ENCODE measurements at places on chromosomes 12 and 14.

DNA sequence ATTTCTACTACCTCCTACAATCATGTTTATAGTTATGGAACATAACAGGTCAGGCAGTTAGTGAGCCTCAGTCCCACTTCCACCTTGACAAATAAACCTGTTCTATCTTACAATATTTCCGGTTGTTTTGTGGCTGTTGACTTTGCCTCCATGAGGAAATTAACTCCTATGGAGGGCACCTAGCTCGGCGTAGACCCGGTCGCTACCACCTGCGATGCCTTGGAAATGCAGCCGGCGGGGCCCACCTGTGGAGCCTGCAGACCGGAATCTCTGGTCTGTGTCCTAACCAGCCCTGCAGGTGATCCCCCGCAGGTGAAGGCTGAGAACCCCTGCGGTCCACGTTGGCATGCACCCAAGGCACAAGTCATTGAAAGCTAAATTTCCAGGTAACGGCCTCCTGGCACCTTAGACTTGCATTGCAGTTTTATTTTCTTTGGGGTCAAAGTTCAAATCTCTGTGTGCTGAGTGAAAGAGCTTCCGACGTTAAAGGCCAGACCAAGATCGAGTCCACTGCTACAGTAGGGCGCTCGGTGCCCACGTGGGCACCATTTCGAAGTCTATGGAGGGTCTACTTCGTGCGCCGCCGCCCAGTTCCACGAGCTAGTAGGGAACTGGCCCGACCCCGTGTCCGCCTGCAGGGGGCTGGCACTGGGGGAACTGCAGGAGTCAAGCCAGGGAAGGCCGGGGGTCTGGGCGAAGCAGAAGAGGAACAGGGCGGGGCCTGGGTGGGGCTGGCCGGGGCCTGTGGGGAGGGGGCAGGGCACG is 782 bp upstream of the PIWIL1 start:
- DNase-seq, result no peak

- DNase-seq, result no peak
These were observed at the start of gene AKAP6 for GRCh38 chr14:32329146-32329545. Gene AKAP6, plus strand, starts transcription at chr14:32329298. Its CDS starts 104,196 bp downstream, at chr14:32433494.

GRCh38 chr14:71996610-71997009 is 64.4 kb downstream of the RGS6 start:
- DNase-seq, result no peak

- DNase-seq, result no peak
These were observed 6.3 kb downstream of the YBX3 start for GRCh38 chr12:10716704-10717315.

DNA sequence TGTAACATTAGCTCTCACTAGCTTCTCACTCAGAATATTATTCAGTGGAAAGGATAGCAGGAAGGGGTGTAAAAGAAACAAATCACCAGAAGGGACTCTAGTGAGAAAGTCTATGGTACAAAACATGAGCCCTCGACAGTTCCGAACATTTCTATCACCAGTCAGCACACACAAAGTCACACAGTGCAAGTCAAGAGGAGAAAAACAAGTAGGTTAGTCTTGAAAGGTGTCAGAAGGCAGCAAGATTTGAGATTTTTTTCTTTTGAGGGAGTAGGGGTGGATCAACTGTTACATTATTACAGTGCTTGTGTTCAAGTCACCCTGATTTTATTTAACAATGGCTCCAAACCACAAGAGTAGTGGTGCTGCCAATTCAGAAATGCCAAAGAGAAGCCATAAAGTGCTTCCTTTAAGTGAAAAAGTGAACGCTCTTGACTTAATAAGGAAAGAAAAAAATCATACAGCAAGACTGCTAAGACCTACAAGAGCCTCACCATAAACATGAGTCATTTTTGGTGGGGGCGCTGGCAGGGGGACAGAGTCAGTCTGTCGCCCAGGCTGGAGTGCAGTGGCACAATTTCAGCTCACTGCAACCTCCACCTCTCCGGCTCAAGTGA is 42.3 kb downstream of the GNS start:
- no peak for DNase-seq

GRCh38 chr12:11862798-11863197 is 207.9 kb upstream of the BCL2L14 start:
- DNase-seq, result no peak

DNA sequence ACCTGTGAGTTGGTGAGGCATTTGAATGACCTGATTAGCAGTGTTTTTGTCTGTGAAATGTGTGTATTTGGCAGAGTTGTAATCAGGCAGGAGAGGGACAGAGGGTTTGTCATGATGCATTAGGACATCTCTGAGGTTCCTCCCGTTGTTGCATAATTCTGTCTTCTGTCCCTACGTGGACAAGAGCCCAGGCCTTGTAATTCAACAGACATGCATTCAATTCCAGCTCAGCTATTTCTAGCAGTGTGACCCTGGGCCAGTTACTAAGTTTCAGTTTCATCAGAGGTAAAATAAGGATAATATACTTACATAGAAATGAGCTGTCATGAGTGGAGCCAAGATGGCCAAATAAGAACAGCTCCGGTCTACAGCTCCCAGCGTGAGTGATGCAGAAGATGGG is 208.6 kb downstream of the SLC38A4 start:
- DNase-seq, result no peak

GRCh38 chr12:49974231-49974675 is 1.5 kb downstream of the AQP6 start:
- DNase-seq, result no peak

- no peak for DNase-seq
These were observed 15.1 kb downstream of the DDX51 start for GRCh38 chr12:132129007-132129406.

- no peak for DNase-seq
These were observed 37.2 kb downstream of the TIMELESS start for GRCh38 chr12:56411781-56412639.

DNA sequence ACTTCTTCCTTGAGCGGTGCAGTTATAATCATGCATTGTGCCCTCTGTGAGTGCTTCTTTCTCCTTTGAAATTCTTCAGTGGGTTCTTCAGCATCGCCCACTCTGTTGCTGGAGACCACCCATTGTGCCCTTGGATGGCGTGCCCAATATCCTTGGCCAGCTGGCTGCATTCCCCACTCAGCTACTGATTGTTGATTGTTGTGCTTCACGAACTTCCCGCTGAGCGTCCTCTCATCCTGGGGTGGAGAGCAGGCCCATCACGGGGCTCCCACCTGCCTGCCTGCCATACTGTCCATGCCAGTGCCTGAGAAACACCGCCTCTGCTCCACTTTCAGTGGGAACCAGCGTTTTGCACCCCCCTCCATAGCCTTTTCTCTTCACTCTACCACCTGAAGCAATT is 8.6 kb upstream of the SSTR1 start:
- DNase-seq, result no peak

DNA sequence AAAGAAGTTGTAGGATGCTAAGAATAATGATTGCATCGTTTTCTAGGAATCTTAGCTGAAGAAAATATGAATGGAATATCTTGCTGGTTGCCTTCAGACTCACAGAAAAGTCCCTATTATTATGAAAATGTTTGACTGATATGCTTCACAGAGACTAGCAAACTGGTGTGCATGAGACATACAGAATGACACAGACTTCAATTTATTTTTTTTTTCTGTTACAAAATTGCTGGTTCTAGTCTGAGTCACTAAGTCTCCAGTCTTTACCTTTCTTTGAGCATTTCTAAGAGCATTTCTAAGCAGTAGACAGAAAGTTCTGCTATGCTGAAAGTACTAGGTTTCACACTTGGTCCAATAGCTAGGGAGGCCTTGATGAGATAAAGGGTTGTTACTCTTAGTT is 377.6 kb upstream of the ATP2B1 start:
- no peak for DNase-seq

DNA sequence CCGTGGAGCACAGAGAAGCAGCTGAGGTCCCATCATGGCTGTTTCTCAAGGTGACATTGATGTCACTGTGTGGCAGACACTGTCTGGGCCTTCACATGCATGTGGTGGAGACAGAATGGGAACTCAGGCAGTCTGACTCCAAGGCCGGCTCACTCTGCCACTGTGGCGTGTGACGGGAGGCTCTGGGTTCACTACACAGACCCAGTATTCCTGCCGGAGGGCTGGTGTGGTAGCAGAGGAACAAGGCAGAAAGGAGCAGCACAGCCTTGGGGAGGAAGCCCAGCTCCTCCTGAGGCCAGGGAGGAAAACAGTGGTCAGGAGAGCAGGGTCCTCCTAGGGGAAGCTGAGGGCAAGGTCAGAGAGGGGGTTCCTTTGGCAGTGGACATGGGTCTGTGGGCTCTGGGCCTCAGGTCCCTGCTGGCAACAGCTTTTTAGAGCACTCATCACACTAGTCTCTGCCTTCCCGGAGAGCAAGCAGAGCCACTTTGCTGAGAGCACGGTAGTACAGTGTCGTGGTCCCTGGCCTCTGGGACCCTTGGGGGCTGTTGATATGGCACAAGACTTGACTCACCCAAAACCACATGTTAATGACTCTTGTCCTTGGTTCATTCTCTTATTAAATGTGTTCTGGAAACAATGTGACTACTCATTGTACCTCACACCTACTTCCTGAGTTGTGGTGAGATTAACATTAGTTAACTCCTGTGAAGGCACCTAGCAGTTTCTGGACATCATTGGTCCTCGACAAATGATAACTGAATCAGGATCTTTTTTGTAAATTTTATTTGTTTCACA is 21.3 kb downstream of the DCAF4 start:
- DNase-seq, result no peak

GRCh38 chr12:52752516-52752915 is 24.6 kb downstream of the KRT76 start:
- no peak for DNase-seq

DNA sequence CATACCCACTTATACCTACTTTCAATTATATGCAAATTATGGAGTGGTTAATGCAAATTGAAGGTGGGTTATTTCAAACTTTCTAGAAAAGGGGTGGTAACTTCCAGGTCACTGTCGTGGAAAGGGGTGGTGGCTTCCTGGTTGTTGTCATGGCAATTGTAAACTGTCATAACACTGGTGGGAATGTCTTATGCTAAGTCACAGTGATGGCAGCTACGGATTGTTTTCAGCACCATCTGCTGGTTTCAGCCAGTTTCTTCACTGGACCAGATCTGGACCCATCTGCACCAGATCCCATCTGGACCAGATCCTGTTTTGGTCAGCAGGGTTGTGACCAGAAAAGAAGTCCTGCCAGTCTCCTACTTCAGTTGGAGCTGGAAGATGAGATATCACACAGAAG is 1469.3 kb downstream of the AACS start:
- DNase-seq, result no peak

GRCh38 chr12:91722072-91722471 is 423.6 kb downstream of the BTG1 start:
- DNase-seq, result no peak

- DNase-seq, result no peak
These were observed 2.7 kb downstream of the PABPN1 start for GRCh38 chr14:23323838-23324454.

- no peak for DNase-seq
These were observed 809 bp upstream of the MSI1 start for GRCh38 chr12:120369603-120370342.

- DNase-seq, result no peak
These were observed 29.4 kb downstream of the ANAPC7 start for GRCh38 chr12:110373962-110374611.

GRCh38 chr14:20501346-20501745 is 4.0 kb upstream of the RNASE10 start:
- DNase-seq, result no peak

DNA sequence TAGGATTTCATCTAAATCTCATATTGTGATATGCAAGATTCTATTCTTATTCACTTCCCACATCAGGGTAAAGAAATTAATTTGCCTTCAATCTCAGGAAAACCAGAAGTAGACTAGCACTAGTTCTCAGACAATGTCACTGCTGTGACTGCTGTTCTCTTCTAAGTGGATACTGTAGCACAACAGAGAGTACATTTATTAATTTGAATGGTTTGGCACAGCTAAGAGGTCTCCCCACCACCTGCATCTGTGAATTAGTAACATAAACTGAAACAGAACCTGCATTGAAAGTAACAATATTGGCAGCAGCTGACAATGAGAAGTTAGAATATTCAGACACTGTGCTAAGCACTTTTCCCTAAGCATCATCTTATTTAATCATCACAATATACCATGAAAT is 253.1 kb downstream of the PDZRN4 start:
- DNase-seq, result no peak

- no peak for DNase-seq
These were observed 54.2 kb upstream of the BCL11B start for GRCh38 chr14:99326041-99326710.

DNA sequence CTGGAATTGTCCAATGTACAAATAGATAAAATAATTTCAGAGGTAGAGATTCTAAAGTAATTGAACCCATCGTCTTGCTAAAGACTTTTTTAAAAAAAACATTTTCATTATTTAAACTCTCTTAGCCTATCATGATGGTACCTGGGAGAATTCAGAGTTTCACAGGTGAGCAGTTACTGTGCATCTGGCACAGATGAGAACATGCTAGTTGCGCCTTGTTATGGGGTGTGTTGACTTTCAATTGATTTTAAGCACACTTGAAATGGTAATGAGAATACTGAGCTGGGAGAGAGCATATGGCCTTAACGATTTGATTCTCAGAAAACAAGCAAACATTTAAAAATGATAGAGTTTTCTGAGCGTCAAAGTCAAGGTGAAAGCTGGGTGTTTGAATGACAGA is 66.6 kb downstream of the FLRT2 start:
- no peak for DNase-seq

- DNase-seq, result no peak
These were observed 3.4 kb downstream of the GLIPR1L1 start for GRCh38 chr12:75337905-75338304.

DNA sequence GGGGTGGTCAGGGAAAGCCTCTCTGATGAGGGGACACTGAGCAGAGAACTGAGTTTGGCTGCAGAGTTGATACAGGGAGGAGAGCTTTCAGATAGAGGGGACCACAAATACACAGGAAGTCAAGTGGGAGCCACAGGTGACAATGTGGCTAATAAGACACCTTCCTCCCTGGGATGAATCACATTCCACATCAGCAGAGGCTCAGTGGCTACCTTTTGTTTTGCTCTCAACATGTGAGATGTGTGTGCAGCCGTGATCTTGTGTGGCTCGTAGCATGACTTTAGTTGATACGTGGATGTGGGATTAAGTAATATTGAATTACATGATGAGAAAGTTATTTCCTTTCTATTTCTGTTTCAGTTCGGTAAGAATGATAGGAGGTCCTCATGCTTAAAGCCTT is 7.5 kb downstream of the CRADD start:
- no peak for DNase-seq
